Activated CD8-positive, alpha-beta T cell treated with anti-CD3 and anti-CD28 coated beads, Interleukin-2, amount 10 ng/mL, durations not matched to agents 7 days and 5 days (primary cell): ENCODE measurements at places on chromosomes 2 and 18.

- no peak for DNase-seq
These were observed 90.5 kb downstream of the MSH2 start for GRCh38 chr2:47493317-47494035.

GRCh38 chr2:113877711-113878598 lies 11.9 kb upstream of the ACTR3 start:
- DNase-seq, result no peak

GRCh38 chr2:161044095-161044865 lies 115.9 kb upstream of the TANK start:
- DNase-seq, result no peak

DNA sequence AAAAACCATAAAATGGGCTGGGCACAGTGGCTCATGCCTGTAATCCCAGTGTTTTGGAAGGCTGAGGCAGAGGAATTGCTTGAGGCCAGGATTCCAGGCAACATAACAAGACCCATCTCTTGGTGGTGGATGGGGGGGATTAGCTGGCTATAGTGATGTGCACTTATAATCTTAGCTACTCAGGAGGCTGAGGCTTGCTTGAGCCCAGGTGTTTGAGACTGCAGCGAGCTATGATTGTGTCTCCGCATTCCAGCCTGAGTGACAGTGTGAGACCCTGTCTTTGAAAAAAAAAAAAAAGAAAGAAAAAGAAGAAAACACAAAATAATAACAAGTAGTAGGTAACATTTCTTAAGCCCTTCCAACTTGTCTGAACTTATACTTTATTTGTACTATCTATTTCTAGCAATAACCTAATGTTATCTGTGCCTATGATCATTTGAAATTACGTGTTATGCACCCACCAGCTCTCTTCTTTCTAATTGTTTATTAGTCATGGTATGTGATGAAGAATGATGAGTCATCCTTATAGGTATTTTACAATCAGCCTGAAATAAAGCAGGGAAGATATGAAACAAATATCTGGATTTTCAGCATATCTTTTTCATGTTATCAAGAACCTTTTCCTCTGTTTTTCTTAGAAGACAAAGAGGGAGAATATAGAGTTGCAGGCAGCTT lies 129.3 kb upstream of the UNC80 start:
- DNase-seq, result no peak

GRCh38 chr2:218644721-218645120 lies 14.7 kb downstream of the ZNF142 start:
- DNase-seq, result no peak

DNA sequence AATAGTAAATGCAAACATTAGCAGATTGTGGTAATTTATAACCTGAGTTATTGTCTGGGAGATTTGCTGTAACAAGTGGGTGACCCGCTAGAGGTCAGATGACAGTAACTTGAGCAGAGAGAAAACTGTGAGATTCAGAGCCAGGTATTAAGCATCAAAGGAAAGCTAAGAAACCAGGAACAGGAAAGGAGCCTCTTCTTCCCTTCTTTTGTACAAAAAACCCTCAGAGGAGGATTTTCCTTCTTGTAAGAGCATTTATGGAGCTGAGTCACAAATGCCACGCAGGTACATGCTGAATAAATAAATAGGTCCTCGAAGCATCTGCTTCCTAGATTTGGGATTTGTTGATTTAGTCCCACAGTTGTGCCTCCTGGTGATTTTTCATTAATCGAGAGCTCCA lies 146.5 kb downstream of the SH3BP4 start:
- DNase-seq, result no peak

DNA sequence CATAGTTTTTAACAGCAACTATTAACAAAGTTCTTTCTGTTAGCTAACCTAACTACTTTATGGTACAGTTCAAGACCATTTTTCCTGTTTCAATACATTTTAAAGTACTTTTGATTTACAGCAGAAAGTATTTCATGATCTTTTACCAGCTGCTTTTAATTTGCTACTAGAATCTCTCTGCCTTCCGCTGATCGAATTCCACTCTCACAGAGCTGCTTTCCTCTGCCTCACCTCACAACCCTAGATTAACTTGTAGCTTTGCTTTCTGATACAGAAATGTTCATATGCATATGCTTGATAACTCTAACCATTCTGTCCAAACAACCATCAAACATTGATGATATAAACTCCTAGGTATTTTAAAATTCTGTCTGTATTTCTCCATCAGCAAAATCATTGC lies 463.2 kb upstream of the ZEB2 start:
- DNase-seq, result no peak

- no peak for DNase-seq
These were observed 17.2 kb upstream of the MAL start for GRCh38 chr2:95008306-95008705.
